Fibroblast of villous mesenchyme (primary cell): ENCODE measurements at places on chromosomes 1 and 21.
A peak's percentile ranks its signal among the peaks of the same experiment; 100 is the strongest.

GRCh38 chr1:43979528-43980254 is 681 bp downstream of the B4GALT2 start:
- peak; percentile 70 for DNase-seq

DNA sequence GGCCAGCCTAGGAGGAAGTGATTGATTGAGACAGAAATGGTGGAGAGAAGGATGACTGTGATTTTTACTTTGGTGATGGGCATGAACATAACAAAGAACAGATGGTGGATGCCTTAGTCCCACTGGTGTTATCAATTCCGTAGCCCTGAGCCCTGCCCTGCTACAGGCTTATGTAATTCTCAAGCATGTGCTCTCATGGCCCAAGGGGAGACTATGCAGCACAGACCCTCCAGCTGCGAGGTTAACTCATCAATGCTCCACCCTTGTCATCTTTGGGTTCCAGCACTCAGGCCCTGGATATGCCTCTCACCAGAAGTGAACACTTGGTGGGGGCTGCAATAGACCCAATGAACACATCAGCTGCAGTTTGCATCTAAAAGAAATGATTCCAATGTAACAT is 62.7 kb upstream of the LRRC8D start:
- DNase-seq = no peak

DNA sequence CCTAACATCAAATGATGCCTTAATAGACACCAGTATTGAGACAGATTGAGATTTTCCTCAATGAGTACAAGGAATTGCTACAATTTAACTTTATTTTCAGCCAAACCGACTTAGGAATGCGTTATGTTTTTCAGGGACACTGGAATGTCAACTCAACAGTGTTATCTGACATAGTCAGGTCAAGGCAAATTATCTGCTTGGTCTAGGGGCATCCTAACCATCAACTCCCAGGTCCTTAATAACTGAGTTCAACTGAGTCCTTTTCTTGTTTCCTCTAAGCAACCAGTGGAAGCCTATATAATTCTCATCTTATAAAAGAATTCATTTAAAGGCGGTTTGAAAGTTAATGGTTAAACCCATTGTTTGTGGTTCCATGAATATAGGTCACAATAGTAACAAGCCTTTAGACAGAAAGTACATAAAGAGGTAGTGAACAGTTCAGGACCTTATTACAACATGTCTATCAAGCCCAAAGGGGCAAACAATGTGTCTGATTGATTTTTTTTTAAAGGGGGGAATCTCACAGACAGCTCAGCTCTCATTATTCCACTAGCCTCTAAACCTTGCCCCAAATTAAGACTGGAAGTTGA is 32.3 kb upstream of the NR5A2 start:
- no peak for DNase-seq

- no peak for DNase-seq
Observed at GRCh38 chr1:176533020-176533419, 70.0 kb downstream of the PAPPA2 start.

DNA sequence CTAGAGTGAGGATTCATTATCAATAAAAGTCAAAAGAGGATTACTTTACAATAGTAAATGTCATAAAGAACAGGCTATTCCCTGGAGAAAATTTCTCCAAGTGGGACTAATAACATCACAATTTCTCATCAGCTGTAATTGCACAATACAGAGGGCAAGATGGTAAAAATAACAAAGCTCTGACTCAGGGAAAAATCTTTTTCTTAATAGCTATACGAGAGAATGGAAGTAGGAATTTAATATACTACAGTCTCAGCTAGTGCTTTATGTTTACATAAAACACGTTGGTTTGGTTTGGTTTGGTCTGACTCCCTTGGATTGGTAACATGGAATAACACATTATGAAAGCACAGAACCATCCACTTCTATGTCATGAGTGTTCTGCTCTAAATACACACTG is 397.6 kb downstream of the LRRIQ3 start:
- peak; percentile 17 for DNase-seq

DNA sequence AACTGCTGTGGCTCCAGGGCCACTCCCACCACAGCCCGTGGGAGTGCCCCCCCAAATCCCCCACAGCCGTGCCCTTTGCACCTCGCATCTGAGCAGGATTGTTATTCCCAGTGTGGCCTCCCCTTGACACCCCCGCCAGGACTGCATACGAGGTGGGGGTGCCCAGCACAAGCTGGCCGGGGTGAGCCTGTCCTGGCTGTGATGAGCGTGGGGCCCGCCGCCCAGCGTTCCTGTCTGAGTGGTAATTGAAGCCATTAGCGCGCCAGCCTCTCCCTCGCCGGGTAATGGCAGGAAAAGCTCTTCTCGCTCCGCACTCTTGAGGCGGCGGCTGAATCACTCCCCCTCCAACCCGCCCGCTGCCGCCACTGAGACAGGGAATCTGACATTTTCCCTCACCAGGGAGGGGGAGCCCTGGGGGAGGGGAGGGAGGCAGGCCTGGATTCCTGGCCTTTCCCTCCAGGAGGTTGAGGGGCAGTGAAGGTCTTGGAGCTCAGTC is 27.7 kb downstream of the PTPRF start:
- DNase-seq = peak; percentile 41

DNA sequence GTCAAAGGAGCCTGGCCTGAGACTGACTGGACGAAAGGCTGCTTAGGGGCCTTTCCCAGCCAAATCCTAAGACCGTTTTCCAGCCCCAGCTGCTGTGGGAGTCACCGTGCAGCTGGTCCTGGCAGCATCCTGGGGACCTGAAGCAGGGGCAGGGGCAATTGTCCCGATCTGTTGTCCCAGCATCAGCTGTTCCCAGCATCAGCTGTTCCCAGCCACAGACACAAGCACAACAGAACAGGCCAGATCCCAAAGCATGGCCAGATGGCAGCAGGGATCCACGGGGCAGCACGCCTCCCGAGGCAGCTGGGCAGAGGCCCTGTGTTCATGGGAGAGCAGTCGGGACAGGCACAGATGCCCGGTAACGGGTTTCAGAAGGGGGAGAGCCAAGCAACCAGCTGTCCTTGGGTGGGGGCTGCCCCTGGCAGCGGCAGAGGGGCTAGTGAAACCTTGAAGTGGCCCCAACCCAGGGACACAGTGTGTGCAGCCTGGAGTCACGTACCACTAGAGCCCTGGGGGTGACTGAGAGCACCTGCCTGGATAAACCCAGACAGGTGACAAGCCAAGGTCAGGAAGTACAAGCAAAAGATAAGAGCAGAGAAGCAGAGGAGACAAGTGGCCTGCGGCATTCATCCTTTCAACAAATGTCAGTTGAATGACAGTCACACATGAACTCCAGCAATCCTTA is 13.3 kb downstream of the CELA2B start:
- DNase-seq = no peak

- no peak for DNase-seq
Observed at GRCh38 chr21:42474043-42474831, 21.8 kb downstream of the RSPH1 start.

- DNase-seq = no peak
Observed at GRCh38 chr1:9670085-9670484, 18.6 kb downstream of the PIK3CD start.

GRCh38 chr1:116497656-116498055 is 73.2 kb downstream of the CD58 start:
- peak; percentile 66 for DNase-seq

DNA sequence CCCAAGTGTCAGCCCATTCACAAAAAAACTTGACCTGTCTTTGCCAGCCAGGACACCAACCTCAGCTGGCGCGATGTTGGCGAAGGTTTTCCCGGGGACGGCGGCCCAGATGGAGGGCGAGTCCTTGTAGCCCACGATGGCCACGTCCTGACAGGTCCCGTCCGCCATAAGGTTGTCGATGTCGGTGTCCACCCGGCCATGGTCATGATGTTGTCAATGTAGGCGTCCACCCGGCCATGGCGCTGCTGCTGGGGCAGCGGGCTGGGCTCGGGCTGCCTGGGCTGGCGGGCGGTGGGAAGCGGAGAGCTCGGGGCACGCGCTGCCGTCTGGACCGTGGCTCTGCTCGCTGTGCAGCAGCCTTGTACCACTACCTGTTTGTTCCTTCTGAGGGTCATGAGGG is 18.3 kb upstream of the MYOC start:
- DNase-seq = no peak

DNA sequence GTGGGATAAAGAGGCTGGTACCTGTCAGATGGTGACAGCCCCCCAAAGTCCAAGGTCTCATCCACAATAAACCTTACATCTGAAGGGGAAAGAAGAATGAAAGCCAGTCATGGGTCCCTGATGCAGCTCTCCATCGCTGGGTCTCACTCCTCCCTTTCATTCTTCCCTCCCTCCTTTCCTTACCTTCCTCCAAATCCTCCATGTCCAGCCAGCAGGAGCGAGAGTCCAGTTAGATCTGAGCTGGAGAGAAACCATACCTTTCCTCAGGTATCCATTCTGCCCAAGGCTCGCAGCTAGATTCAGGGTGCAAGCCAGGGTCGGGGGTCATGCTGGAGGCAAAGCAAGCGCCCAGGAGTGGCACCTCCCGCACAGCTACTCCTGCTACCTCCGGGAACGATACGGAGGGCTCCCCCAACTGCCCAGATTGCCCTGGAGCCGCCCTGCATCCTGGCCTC is 421 bp downstream of the PSRC1 start:
- no peak for DNase-seq

DNA sequence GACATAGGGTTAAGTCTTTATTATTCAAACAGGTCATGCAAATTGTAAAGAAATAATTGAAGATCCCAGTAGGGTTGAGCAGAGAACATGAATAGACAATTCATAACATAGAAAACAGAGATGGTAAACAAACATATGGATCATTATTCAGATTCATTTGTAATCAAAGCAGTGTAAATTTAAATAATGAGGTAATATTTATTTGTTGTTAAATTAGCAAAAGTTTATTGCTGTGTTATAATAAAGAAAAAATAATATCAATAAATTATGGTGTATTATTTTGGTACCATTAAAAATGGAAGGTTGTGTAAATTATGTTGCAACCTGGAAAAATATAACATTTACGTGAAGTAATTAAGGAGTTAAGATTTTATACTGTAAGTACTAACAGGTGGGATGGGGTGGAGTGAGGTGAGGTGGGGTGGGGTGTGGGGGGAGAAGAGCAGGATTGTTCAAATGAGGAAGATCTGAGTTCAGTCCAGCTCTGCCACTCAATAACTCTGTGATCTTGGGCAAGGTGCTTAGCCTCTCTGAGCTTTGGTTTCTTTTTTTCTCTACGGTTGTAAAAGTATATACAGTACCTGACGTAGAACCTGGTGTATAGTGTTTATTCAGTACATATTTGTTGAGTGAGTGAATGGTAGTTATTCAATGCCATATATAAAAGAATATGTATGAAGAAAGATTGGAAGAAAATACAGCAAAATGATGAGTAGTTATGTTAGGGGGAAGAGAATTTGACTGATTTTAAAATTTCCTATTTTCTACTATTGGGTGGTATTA is 140.3 kb upstream of the KIF26B start:
- no peak for DNase-seq

DNA sequence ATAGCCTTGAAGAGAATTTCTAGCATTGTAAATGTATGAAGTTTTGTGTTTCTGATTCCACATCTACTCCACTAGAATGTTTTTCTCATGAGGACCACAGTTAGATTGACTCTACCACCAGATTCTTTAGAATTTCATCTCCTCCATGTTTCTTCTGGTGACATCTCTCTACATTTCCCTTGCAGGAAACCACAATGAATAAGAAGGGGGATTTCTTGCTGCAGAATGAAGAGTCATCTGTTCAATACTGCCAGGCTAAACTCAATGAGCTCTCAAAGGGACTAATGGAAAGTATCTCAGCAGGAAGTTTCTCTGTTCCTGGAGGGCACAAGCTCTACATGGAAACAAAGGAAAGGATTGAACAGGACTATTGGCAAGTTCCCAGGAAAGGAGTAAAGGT is 18.6 kb downstream of the GBP6 start:
- no peak for DNase-seq

DNA sequence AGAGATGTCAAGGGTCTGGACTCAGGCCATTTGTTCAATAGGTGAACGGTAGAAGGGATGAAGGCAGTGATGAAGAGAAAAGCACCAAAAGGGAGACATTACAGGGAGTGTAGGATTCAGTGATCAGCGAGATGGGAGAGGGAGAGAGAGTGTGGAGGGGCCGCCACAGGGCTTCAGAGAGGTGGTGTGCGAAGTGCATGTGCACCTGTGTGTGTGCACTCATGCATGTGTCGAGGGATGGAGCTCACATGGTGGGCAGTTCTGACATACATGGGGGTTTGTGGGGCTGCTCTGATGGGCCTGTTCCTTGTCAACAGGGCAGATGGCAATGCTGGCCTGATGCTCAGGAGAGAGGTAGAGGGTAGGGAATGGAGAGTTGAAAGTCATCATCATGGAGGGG is 11.4 kb upstream of the KCNA2 start:
- DNase-seq = no peak

GRCh38 chr1:246923482-246923881 is 8.3 kb downstream of the AHCTF1 start:
- DNase-seq = no peak

GRCh38 chr1:3505161-3505560 is 50.7 kb downstream of the ARHGEF16 start:
- DNase-seq = no peak

GRCh38 chr1:228009828-228010775 is 3.3 kb downstream of the WNT3A start:
- DNase-seq = no peak

- DNase-seq = peak; percentile 80
Observed at GRCh38 chr21:45357436-45358260, 47.3 kb upstream of the COL18A1 start.

DNA sequence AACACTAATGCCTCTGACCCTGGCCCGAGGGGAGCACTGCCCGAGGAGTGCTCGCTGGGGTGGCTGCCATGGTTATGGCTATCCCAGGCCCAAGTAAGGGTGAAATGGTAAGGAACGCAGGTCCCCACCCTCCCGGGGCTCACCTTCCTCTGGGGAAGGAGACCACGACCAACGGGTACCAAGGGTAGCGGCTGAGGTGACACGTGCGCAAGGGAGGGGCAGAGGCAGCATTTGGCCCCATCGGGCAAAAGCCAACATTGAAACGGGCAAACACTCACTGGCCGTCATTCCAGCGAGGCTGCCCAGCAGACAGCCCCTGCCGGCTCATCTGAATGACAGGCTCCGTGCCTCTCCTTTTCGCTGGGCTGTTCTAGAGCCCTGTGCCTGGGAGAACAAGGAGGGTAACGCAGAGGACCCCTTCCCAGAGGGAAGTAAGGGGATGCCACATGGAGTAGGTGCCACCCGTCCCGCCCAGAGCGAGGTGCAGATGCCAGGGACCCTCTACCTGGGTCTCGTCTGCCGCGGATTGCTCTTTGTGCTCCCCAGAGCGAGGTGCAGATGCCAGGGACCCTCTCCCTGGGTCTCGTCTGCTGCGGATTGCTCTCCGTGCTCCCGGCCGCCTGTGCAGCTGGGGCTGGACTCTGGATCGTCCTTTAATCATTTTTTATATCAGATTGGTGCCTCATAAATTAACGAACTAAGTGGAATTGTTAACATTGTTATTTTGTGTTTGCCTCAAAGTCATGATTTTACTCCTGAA is 16.2 kb downstream of the ACTRT2 start:
- DNase-seq = no peak

- DNase-seq = no peak
Observed at GRCh38 chr1:93717640-93718039, 36.0 kb upstream of the BCAR3 start.
